Uterus (tissue), 4 donors: ENCODE measurements at places on chromosomes 3 and 15. TPM values are rescaled to one million over a fixed set of nuclear protein-coding genes. Genes with fewer than 3 reads are reported as not detected.

The SLC35G2 gene
- total RNA-seq = 13.2 TPM

The HCLS1 gene
- total RNA-seq = 28.8 TPM

The OPA1 gene
- 20.3 TPM for total RNA-seq

The DAZL gene
- total RNA-seq = not detected

The WDR72 gene
- 0.15 TPM for total RNA-seq

The GRIP2 gene
- 8.0 TPM for total RNA-seq

GRCh38 chr3:178295292-178295912, 240.8 kb upstream of the KCNMB2 start:
- peak; percentile 62 for DNase-seq

GRCh38 chr3:74121761-74122160, 492.7 kb downstream of the CNTN3 start:
- no peak for DNase-seq

- DNase-seq = peak; percentile 90
Measured at GRCh38 chr15:75452364-75452864, 924 bp upstream of the SIN3A start.

GRCh38 chr3:154718053-154718452, 288.1 kb upstream of the GPR149 start:
- DNase-seq = no peak

GRCh38 chr15:50304836-50305235, 39.3 kb upstream of the HDC start:
- DNase-seq = no peak

DNA sequence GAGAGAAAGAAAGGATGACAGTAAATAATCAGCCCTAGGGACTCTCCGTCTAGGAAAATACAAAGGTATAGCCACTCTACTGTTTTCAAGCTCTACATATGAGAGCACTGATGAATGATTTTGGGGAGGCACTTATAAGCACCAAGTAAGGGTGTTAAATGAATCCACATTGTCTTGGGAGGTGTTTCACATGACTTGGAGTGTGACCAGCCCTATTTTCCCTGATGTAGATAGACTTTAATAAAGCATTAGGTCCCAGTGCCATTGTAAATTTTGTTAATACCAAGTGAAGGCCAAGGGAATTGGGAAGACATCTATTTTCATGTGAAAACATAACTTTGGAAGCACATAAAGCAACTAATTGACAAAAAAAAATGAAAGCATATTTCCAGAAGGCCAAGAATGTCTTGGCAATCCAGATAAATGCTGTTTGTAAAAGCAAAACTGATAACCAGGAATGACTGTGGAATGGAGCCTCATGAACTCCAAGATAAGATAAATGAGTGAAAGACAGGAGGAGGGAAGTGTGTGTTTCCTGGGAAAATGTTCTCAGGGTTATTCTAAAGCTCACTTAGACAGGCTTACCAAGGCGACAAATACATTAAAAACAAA, 96.0 kb upstream of the MYZAP start:
- no peak for DNase-seq

- no peak for DNase-seq
Measured at GRCh38 chr3:178446059-178446458, 90.2 kb upstream of the KCNMB2 start.

GRCh38 chr3:172562871-172563865, 39.9 kb upstream of the TNFSF10 start:
- peak; percentile 77 for DNase-seq

DNA sequence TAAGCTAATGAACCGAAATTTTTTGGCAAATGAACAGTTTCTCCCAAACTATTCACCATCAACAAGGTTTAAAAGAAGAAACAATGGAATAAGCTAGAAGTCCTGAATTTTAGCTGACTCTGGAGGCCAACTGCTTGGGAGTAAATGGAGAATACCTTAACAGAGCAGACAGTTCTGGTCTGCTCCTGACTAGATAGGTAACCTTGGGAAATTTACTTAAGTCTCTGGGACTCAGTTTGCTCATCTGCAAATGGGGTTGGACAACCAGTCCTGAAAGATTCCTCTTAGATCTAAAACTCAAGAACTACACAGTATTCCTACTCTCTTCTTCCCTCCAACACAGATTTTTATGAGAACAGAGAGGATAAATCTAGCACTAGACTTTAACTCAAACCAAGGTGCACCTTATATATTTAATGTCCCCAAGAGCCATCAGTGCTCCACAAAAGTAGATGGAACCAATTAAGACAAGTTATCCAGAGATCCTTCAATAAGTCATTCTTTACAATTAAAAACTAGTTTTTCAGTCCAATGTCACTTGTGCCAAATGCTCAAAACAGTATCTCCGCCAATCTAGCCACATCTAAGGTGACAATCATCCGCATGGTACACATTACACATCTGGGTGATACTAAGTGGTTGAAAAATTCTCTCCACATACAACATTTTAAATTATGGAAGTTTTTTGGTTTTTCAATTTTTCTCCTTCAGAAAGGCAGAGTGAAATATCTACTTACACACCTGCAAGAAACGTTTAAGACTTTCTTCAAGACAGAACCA, 1.5 kb downstream of the RHOA start:
- DNase-seq = no peak

- DNase-seq = peak; percentile 24
Measured at GRCh38 chr15:38707802-38708671, 143.4 kb upstream of the RASGRP1 start.

DNA sequence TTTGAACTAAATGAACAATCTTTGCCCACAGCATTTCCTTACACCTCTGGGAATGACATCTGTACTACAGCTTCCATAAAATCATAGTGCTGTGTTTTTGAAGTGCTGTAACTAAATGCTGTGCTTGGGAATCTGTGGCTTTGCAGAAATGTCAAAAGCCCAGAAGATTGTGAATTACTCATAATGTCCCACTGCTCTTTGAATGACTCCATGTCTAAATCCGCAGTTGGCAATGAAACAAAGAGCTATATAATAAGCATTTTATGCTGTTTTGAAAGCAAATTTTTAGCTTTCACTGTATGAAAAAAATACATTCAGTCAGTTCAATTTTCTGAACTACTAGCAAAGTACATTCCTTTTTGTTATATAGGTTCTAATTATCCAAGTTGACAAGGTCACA, 88.6 kb upstream of the ADAMTS17 start:
- DNase-seq = no peak

GRCh38 chr3:55423782-55424181, 63.3 kb downstream of the WNT5A start:
- DNase-seq = no peak

- no peak for DNase-seq
Measured at GRCh38 chr3:36740787-36741186, 23.6 kb downstream of the DCLK3 start.

DNA sequence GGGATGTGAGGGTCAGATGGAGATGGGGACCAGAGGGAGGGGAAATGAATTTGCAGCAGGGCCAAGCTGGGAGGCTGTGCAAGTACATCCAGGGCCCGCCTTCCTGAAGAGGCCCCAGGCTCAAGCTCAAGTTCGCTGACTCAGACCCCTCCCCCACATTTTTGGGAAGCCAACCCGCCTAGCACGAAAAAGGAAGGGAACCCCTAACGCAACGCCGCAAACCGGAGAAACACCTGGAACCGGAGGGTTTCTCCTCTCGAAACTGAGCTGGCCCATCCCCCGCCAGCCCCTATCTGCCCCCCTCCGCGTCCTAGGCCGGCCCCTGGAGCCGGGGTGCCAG, 624 bp downstream of the AP3B2 start:
- no peak for DNase-seq

- no peak for DNase-seq
Measured at GRCh38 chr15:81851325-81851724, 194.5 kb downstream of the MEX3B start.
